Stimulated activated naive CD8-positive, alpha-beta T cell treated with anti-CD3 and anti-CD28 coated beads, Interleukin-15, Interleukin-2, amounts not matched to agents 100 U/mL and 50 U/mL, for 24 hours (primary cell): ENCODE measurements at places on chromosomes 3 and 15.

- DNase-seq: no peak
These were observed 167.2 kb downstream of the ISL2 start for GRCh38 chr15:76503804-76504203.

- peak; percentile 13 for DNase-seq
These were observed 202.2 kb upstream of the BHLHE40 start for GRCh38 chr3:4776980-4777581.

DNA sequence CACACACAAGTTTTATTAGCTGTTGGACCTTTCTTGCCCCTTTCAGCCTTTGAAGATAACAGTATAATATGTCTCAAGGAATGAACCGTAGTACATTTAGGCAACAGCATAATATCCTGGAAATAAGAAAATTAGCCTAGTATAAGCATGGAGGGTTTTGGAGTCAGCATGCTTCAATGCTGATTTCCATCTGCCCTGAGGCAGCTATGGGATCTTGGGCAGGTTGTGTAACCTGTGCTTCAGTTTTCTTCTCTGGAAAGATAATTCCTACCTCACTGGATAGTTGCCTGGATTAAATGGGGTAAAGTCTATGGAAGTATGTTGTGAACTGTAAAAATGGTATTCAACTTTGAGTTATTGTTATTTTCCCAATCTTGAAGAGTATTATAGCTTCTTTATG lies 1.6 kb downstream of the DHX30 start:
- DNase-seq: no peak

DNA sequence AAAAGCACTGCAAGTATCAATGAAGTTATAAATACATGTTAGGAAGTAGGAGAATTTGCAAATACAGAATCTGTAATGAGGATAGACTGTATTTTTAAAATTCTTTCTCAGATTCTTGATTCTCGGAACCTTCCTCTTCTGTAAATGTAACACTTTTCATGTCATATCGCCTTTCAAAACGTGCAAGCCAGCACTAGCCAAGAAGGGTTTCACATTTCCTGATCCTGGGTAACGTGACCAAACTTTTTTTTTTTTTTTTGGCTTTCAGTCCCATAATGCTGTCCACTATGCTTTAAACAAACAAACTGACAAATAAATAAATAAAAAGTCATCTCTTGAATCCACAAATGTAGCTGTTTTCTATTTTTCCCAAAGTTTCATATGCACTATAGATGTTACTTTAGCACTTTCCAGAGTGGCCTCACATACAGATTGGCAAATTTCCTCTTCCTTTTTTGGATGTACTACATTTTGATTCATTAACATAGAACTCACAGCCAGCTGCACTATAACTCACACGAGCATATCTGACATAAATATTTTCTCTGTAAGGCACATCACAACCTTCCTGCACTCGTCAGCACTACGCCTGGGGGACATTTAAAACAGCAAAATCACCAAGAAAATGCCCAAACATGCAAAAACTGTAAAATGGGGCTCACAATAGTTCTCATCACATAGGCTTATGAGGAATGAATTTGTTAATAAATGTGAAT lies 208.1 kb downstream of the OSBPL10 start:
- DNase-seq: no peak
